IgD-negative memory B cell (primary cell): ENCODE measurements at places on chromosomes 4 and X. TPM values are rescaled to one million over a fixed set of nuclear protein-coding genes. Genes with fewer than 3 reads are reported as not detected.

The POLN gene
- polyA plus RNA-seq = 0.09 TPM

The ARL9 gene
- not detected for polyA plus RNA-seq

The LAP3 gene
- polyA plus RNA-seq = 47.6 TPM

The SPIN2A gene
- polyA plus RNA-seq = not detected

The SSX4B gene
- polyA plus RNA-seq = not detected

The HTRA3 gene
- not detected for polyA plus RNA-seq

The FAM53A gene
- polyA plus RNA-seq = 1.5 TPM

The MID1IP1 gene
- 12.6 TPM for polyA plus RNA-seq
